ENCODE measurements at places on chromosomes 12 and 14.

GRCh38 chr14:60943637-60944032 is 37.2 kb downstream of the TRMT5 start:
- DNase-seq: no peak

DNA sequence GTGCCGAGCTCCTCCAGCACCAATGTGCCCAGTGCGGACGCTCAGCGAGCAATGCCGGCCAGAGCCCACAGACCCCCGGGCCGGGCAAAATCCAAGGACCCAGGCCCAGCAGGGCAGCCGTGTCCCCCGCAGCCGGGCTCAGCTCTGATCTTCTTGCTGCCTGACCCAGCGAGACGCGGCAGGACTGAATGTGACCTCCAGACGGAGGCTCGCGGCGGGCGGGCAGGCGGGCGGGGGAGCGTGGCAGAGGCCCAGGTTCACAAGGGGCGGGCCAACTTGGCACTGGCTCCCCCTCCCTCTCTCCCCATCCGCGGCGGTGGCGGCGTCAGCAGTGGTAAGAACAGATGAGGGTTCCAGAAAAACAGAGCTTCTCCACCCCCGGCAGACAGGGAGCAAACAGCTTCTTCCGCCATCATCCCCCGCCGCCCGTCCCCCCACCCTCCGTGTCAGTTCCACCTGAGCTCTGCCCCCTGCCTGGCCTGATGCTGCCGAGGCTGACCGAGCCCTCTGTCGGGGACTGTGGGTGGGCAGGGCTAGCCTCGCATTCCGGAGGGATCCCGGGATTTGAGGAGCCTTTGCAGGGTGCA is 94.3 kb downstream of the RFLNA start:
- DNase-seq: peak; percentile 71

GRCh38 chr14:82492157-82492556 is 958.5 kb upstream of the SEL1L start:
- DNase-seq: no peak

DNA sequence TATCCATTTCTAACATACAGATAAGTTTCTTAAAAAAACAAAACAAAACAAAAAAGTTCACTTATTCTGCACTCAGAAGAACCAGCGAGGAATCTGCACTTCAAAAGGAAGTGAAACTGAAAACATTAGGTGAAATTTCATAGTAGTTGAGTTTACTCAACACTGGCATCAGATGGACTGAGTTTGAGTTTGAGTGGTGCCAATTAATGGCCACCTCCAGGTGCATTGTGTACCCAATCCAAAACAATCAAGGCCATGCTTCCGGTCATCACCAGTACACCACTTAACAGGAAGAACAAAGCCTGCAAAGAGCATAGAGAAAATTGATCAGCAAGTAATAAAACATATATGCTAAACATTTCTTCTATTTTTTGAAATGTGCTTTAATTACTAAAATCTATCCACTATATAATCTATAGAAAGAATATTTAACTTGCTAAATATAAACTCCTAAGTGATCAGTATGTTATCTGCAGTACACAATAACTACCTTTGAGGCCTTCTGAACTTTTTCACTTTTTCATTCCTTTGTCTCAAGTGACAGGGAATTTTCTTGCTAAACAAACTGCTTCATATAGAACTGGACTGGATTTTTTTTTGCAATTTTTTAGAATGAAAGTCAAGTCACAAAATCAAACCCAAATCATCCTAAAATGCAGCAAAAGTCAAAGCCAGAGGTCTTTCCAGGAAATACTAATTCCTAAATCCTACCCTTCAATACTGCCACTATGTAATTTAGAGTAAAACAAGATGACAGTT is 11.5 kb downstream of the SLC38A2 start:
- DNase-seq: no peak

DNA sequence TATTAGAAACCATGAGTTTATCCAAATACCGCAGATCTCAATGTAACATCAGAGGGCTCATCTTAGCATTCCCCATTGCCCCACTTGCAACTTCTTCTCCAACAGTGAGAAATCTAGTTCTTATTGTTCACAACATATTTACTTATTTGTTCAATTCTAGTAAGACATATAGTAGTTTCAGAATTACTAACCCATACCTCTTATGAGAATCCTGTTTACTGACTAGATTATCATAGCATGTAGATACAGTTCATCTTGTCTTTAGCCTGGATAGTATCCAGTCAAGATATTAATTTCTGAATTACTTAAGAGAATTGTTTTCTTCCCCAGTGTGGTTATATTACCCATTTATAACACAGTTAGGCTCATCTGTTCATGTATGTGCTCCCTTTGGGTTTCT is 80.6 kb downstream of the NIN start:
- DNase-seq: no peak

- DNase-seq: no peak
Measured at GRCh38 chr14:101364503-101365328, 196.6 kb upstream of the DIO3 start.

- peak; percentile 87 for DNase-seq
Measured at GRCh38 chr12:121351820-121352681, at the start of gene ANAPC5. ANAPC5 (minus strand) TSS chr12:121352411; CDS start chr12:121352340, 71 bp downstream.

GRCh38 chr14:87108726-87109125 is 884.3 kb downstream of the GALC start:
- no peak for DNase-seq

DNA sequence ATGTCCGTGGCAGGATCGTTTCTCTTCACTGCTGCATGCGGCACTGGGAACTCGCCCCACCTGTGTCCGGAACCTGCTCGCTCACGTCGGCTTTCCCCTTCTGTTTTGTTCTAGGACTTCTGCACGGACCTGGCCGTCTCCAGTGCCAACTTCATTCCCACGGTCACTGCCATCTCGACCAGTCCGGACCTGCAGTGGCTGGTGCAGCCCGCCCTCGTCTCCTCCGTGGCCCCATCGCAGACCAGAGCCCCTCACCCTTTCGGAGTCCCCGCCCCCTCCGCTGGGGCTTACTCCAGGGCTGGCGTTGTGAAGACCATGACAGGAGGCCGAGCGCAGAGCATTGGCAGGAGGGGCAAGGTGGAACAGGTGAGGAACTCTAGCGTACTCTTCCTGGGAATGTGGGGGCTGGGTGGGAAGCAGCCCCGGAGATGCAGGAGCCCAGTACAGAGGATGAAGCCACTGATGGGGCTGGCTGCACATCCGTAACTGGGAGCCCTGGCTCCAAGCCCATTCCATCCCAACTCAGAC is 1.2 kb downstream of the FOS start:
- DNase-seq: no peak

DNA sequence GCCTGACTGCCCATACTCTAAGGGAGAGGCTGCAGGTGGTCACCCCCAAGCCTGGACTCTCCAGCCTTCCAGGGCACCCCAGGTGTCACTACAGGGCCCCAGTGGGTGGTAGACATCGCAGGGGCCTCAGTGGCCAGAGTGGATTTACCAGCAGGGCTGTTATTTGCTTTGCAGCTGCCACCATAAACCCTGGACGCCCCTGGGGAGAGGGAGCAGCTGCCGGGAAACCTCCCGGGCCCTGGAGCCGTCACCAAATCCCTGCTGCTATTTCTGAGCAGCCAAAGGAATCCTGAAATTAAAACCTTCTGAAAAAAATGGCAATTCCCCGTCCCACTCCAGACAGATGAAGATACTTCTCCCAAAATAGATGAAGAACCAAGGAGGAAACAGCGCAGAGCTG is 13.9 kb downstream of the TMEM119 start:
- no peak for DNase-seq
